GM23338 (cell line): ENCODE measurements at places on chromosomes 16 and 17. TPM values are rescaled to one million over a fixed set of nuclear protein-coding genes. Genes with fewer than 3 reads are reported as not detected.

Gene C17orf50
- 1.6 TPM in 1 of 2 replicates, not detected in the other for total RNA-seq

Gene ZSCAN10
- 434 and 519 TPM in 2 replicates for total RNA-seq

DNA sequence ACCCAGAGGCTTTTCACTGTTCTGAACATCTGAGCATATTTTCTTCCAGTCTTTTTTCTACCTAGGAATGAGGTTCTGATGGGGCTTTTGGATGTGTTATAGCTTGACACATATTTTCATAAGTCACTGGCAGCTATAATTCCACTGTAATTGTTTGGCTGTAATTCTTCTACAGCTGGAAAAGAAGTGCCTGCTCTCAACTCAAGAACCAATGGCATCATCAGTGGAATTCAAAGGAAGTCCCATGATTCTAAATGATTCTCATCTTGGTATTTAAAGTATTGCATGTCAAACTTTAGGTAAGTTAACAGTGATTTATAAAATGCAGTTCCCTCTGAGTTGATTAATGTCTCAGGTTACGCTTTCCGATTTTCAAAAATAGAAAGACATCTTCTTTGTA is 16.8 kb downstream of the WIPI1 start:
- no peaks in the 10 kb centered on the region for H3K36me3 ChIP-seq
- no peak for DNase-seq
- H3K4me3 ChIP-seq, result no peak overlapping the region
- no peaks in the 10 kb centered on the region for H3K4me1 ChIP-seq
- no peak overlapping the region for H3K27ac ChIP-seq

GRCh38 chr16:86198206-86199118 is 299.5 kb downstream of the IRF8 start:
- no peak overlapping the region for H3K4me3 ChIP-seq
- no peaks in the 10 kb centered on the region for H3K36me3 ChIP-seq
- no peak for DNase-seq
- H3K27me3 ChIP-seq, result no peaks in the 10 kb centered on the region

Gene PRAC2
- total RNA-seq, result not detected in 2 replicates

Gene SUZ12
- 39.8 and 44.4 TPM in 2 replicates for total RNA-seq

GRCh38 chr16:77951788-77952187 is 70.6 kb upstream of the CLEC3A start:
- no peak overlapping the region for H3K4me3 ChIP-seq
- H3K36me3 ChIP-seq, result no peaks in the 10 kb centered on the region
- peaks cover 35% of the 10 kb centered on the region for H3K4me1 ChIP-seq
- H3K27ac ChIP-seq, result no peak overlapping the region
- no peaks in the 10 kb centered on the region for H3K27me3 ChIP-seq
- peak; percentile 91 for DNase-seq

DNA sequence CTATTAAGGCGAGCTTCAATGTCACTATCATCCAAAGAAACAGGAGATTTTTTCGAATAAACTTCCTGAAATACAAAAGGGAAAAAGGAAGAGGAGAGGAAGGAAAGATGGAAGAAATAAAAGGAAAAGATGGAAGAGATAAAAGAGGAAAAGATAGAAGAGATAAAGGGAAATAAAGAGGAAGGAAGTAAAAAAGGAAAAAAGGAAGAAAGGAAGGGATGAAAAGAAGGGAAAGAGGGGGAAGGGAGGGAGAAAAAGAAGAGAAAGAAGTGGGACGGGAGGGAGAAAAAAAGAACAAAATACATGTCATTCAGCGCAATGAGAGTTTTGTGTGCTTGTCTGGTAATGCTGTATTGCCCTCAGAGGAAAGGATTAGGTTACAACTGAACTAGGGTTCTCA is 62.2 kb downstream of the CEP112 start:
- H3K27me3 ChIP-seq, result no peaks in the 10 kb centered on the region
- no peaks in the 10 kb centered on the region for H3K36me3 ChIP-seq
- no peak for DNase-seq
- H3K4me1 ChIP-seq, result no peaks in the 10 kb centered on the region
- no peak overlapping the region for H3K4me3 ChIP-seq
- H3K27ac ChIP-seq, result no peak overlapping the region

GRCh38 chr17:71964559-71964958 is 156.3 kb upstream of the SOX9 start:
- H3K4me1 ChIP-seq, result peaks cover 5% of the 10 kb centered on the region; the same call in 1 of the 2 replicates
- H3K4me3 ChIP-seq, result no peak overlapping the region
- H3K27me3 ChIP-seq, result no peaks in the 10 kb centered on the region
- no peak for DNase-seq
- no peaks in the 10 kb centered on the region for H3K36me3 ChIP-seq

GRCh38 chr17:67679225-67679624 is 38.5 kb upstream of the NOL11 start:
- no peaks in the 10 kb centered on the region for H3K27me3 ChIP-seq
- H3K4me3 ChIP-seq, result no peak overlapping the region
- no peaks in the 10 kb centered on the region for H3K36me3 ChIP-seq

Gene PDE6G
- 4.0 and 5.5 TPM in 2 replicates for total RNA-seq

GRCh38 chr17:5793157-5793556 is 208.8 kb upstream of the NLRP1 start:
- H3K27ac ChIP-seq, result no peak overlapping the region
- H3K4me1 ChIP-seq, result peaks cover 11% of the 10 kb centered on the region
- no peak overlapping the region for H3K4me3 ChIP-seq

DNA sequence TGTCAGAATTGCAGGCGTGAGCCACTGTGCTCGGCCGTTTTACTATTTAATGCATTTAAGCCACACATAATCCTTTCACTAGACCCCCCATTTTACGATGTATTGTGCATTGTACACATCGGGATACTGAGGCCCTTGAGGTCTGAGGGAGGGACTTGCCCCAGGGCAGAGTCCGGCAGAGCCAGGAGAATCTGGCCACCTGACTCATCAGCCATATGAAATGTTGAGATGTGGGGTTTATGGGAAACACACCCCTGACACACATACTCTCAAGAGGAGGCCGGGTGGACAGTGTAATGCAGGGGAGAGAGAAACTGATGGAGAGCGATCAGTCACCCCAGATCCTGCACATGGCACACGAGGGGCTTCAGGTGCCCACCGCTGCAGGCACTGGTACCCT is 196.6 kb downstream of the ZNF423 start:
- no peaks in the 10 kb centered on the region for H3K4me1 ChIP-seq
- no peaks in the 10 kb centered on the region for H3K36me3 ChIP-seq
- H3K27ac ChIP-seq, result no peak overlapping the region
- no peaks in the 10 kb centered on the region for H3K27me3 ChIP-seq

- H3K27me3 ChIP-seq, result no peaks in the 10 kb centered on the region
- no peaks in the 10 kb centered on the region for H3K4me1 ChIP-seq
- no peaks in the 10 kb centered on the region for H3K36me3 ChIP-seq
- no peak overlapping the region for H3K27ac ChIP-seq
- no peak for DNase-seq
- H3K4me3 ChIP-seq, result no peak overlapping the region
These were observed 15.0 kb upstream of the C16orf95 start for GRCh38 chr16:87332150-87332549.

DNA sequence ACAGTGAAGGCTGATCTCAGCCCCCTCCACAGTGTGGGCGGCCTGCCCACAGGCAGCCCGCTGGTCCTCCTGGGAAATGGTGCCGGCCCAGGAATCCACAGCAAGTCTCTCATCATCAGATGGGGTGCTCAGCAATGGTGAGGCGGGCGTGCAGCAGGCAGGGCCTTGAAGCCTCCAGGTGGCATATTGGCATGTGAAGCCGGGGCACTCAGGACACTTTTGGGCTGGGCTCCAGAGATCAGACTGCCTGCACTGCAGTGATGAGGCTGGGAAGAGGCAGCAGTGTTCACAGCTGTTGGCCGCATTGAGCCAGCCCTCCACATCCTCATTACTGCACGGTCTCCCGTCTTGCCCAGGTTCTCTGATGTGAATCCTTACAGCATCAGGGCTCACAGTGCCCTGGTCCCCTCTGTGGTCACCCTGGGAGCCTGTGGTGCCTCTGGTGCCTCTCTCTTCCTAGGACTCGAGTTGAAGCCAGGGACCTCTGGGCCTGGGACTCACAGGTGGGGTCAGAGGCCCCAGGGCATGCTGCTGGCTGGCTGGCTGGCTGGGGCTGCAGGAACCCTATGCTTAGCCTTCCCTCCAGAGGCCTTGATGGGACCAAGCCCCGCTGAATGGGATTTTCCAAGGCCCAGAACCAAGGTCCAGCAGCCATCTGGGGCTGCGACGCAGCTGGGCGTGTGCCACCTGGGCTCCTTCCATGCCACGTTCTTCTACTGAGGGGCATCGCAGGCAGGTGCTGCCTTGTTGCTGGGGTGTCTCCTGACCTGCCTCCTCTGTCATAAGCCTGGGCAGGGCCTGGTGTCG is 48.6 kb downstream of the TNFRSF13B start:
- no peak overlapping the region for H3K27ac ChIP-seq
- no peaks in the 10 kb centered on the region for H3K36me3 ChIP-seq
- H3K27me3 ChIP-seq, result no peaks in the 10 kb centered on the region
- H3K4me1 ChIP-seq, result no peaks in the 10 kb centered on the region

- DNase-seq, result no peak
- H3K4me3 ChIP-seq, result no peak overlapping the region
- no peaks in the 10 kb centered on the region for H3K27me3 ChIP-seq
- H3K36me3 ChIP-seq, result no peaks in the 10 kb centered on the region
These were observed 1011.9 kb downstream of the CDH8 start for GRCh38 chr16:61024180-61024900.

- H3K27me3 ChIP-seq, result no peaks in the 10 kb centered on the region
- peaks cover 29% of the 10 kb centered on the region for H3K36me3 ChIP-seq
- peaks cover 14% of the 10 kb centered on the region for H3K4me1 ChIP-seq
- H3K4me3 ChIP-seq, result no peak overlapping the region
- peak; percentile 86 for DNase-seq
These were observed 8.2 kb downstream of the SYNGR2 start for GRCh38 chr17:78176548-78177025.

- no peak overlapping the region for H3K27ac ChIP-seq
- H3K4me3 ChIP-seq, result no peak overlapping the region
- no peaks in the 10 kb centered on the region for H3K4me1 ChIP-seq
- no peaks in the 10 kb centered on the region for H3K36me3 ChIP-seq
- no peaks in the 10 kb centered on the region for H3K27me3 ChIP-seq
These were observed 10.7 kb downstream of the BAIAP2 start for GRCh38 chr17:81045590-81046095.

Gene EVPL
- total RNA-seq, result 0.62 and 1.3 TPM in 2 replicates

Gene TPSG1
- total RNA-seq, result not detected in 2 replicates

GRCh38 chr17:65556910-65557348 is 4.5 kb downstream of the AXIN2 start:
- peaks cover 5% of the 10 kb centered on the region for H3K27me3 ChIP-seq
- peak overlapping the region; percentile 98 for H3K4me3 ChIP-seq
- H3K27ac ChIP-seq, result no peak overlapping the region
- DNase-seq, result no peak
- peaks cover 23% of the 10 kb centered on the region for H3K4me1 ChIP-seq

GRCh38 chr16:85650135-85650843 is 37.2 kb downstream of the GSE1 start:
- no peaks in the 10 kb centered on the region for H3K27me3 ChIP-seq
- no peak for DNase-seq
- H3K27ac ChIP-seq, result peak overlapping the region; percentile 39; the same call in 1 of the 2 replicates
- no peaks in the 10 kb centered on the region for H3K4me1 ChIP-seq
- H3K36me3 ChIP-seq, result no peaks in the 10 kb centered on the region

Gene GUCY2D
- 0.07 TPM in 1 of 2 replicates, not detected in the other for total RNA-seq

DNA sequence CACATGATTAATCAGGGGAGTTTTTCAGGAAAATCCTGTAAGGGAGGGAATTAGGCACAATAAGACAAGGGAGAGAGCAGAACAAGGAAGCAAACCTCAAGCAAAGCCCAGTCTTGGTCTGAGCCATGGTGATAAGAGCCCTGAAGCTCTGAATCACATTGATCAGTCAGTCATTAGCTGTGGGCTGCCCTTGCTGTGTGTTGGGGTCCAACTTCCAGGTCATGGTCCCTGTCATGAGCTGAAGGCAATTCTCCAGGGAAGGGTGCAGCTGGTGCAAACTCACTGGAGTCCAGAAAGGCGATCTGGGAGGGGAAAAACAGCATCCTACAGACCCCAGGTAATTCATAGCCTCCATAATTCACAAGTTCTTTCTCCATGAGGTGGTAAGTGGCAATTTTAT is 89.9 kb downstream of the CYLD start:
- H3K36me3 ChIP-seq, result no peaks in the 10 kb centered on the region
- no peaks in the 10 kb centered on the region for H3K4me1 ChIP-seq
- H3K27me3 ChIP-seq, result no peaks in the 10 kb centered on the region
- DNase-seq, result no peak
- no peak overlapping the region for H3K4me3 ChIP-seq

GRCh38 chr17:6666557-6666956 is 15.0 kb downstream of the C17orf100 start:
- H3K27ac ChIP-seq, result no peak overlapping the region
- H3K36me3 ChIP-seq, result no peaks in the 10 kb centered on the region
- peaks cover 13% of the 10 kb centered on the region for H3K27me3 ChIP-seq
- no peaks in the 10 kb centered on the region for H3K4me1 ChIP-seq
- no peak overlapping the region for H3K4me3 ChIP-seq
- DNase-seq, result no peak

Gene LDHD
- 7.7 and 10.6 TPM in 2 replicates for total RNA-seq

DNA sequence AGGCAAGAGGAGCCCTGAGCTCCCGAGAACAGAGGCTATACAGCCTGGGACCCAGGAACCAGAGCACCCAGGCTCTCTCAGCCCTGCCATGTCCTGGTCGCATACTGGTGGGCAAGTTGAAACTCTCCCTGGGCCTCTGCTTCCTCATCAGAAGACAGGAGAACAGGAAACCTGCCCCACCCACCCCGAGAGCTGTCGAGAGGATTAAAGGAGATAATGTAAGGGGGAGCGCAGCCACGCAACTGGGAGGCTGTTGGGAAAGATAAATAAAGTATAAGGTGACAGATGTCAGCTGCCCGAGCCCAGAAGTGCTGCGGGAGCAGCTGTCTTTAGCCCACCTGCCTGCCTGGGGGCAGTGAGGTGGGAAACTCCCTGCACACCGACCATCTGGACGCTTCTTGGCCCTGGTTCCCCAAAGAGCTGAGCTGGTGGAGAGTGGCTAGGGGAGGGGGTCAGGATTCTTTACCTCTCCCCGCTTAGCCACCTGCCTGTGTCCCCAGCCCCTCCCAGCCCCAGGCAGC is 6.8 kb downstream of the KIF19 start:
- H3K36me3 ChIP-seq, result no peaks in the 10 kb centered on the region
- no peak overlapping the region for H3K4me3 ChIP-seq
- H3K4me1 ChIP-seq, result no peaks in the 10 kb centered on the region; the same call in 1 of the 2 replicates
- no peak for DNase-seq
- no peak overlapping the region for H3K27ac ChIP-seq

GRCh38 chr17:77572851-77573250 is 385.7 kb upstream of the TNRC6C start:
- peaks cover 15% of the 10 kb centered on the region for H3K4me1 ChIP-seq
- no peaks in the 10 kb centered on the region for H3K36me3 ChIP-seq
- no peak overlapping the region for H3K4me3 ChIP-seq

GRCh38 chr16:74603848-74604247 is 3.1 kb downstream of the GLG1 start:
- DNase-seq, result no peak
- peak overlapping the region; percentile 91; the same call in 1 of the 2 replicates for H3K4me3 ChIP-seq
- H3K4me1 ChIP-seq, result peaks cover 33% of the 10 kb centered on the region
- no peaks in the 10 kb centered on the region for H3K36me3 ChIP-seq
- H3K27ac ChIP-seq, result no peak overlapping the region

GRCh38 chr16:84479716-84480450 is 24.6 kb downstream of the MEAK7 start:
- no peak overlapping the region for H3K27ac ChIP-seq
- no peaks in the 10 kb centered on the region for H3K4me1 ChIP-seq
- H3K36me3 ChIP-seq, result no peaks in the 10 kb centered on the region; the same call in 1 of the 2 replicates
- no peak overlapping the region for H3K4me3 ChIP-seq
- H3K27me3 ChIP-seq, result no peaks in the 10 kb centered on the region
